ENCODE measurements at places on chromosomes 1 and 21.

DNA sequence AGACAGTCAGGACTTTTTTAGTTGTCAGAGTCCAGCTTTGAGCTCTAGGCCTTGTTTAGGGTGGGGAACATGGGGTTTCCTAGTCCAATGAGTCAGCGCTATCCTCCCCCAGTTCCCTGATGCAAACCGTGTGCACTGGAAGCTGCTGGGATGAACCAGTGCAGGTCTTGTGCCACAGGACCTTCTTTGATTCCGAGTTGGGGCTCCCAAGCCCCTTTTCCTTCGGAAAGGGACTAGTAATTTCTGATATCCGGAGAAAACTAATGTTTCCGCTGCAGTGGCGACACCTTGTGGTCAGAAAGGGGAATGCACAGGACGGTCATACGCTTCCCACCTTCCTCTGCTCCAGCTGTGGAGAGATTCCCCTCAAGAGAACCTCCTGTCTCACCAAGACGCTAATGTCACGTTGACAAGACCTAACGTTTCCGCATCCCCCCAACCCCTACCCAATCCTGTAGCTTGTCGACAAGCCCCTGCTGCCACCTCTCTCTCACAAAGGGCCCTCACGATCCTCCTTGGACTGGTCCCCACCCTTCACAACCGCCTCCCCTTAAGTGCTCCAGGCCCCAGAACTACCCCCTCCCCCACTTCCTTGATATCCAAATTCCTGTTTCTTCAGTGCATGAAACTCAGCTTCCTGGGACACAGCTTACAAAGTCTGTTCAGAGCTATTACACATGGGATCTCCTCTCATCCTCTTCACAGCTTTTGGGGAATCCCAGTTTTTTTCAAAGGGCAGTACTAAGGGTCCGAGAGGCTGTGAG lies 30.9 kb downstream of the GPA33 start:
- peak; percentile 77 for DNase-seq

DNA sequence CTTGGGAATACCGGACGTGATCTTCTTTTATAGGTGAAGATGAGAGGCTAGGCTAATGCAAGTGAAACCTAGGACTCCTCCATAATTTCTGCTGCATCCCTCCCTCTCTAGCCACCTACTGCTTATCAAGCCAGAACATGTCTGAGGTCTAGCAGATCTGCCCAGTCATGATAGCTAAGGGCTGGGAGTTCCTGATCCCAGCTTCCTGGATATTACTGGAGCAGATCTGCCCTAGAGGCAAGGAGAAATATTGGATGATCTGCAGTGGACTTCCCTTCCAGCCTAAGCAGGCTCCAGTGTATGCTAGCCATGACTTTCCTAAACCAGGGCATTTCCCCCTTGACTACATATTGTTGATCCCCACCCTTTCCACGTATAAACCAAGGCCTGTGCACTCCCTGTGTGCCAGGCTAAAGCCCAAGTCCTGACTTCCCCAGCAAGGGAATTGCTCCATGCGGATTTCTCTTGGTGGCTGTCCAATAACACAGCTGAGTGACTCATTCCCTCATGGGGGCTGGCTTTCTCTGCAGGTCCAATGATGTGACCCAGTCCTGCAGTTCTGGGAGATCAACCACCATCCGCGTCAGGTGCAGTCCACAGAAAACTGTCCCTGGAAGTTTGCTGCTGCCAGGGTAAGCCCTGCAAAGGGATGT lies 15.5 kb upstream of the SARS1 start:
- no peak for DNase-seq

- no peak for DNase-seq
Observed at GRCh38 chr1:48054232-48054631, 57.0 kb upstream of the TRABD2B start.

GRCh38 chr1:17200246-17200645 lies 4.7 kb upstream of the PADI1 start:
- no peak for DNase-seq

GRCh38 chr1:145695821-145696629 lies 11.1 kb downstream of the PDZK1 start:
- no peak for DNase-seq

DNA sequence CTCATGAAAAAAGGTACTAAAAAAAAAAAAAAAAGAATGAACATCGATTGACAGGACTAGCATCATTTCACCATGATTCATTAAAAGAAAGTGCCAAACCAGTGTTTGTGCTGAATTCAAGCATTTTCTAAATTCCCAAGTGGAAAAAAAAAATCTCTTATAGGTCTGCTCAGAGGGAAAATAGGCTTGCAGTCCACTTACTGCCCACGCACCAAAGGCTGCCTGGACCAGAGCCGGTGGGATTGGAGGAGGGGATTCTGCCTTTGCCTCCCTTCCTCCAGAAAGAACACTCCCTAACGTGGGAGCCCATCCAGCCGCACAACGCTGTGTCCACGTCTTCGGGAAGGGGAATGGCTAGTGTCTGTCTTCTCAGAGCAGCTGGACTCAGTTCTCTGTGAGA lies 5.5 kb upstream of the TRAPPC10 start:
- DNase-seq = no peak

DNA sequence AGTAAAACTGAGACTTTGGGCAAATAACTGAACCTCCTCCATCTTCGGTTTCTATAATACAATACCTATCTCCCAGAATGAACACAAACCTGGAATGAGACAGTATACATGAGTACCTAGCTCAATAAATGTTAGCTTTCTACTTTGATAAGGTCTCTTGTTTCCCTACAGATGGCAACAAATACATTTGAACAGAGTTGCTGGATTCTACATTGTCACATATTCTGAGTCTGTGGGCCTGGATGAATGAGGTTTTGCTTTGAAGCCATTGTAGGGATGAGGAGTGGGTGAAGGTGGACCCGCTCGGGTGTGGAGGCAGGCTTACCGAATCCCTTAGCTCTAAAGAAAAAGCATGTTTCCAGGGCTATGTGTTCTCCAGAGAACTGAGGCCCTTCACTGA lies 13.9 kb upstream of the FYB2 start:
- DNase-seq = no peak

- no peak for DNase-seq
Observed at GRCh38 chr1:163361123-163361934, 39.6 kb downstream of the NUF2 start.

GRCh38 chr1:58585581-58586151 lies 8.6 kb upstream of the TACSTD2 start:
- DNase-seq = no peak

DNA sequence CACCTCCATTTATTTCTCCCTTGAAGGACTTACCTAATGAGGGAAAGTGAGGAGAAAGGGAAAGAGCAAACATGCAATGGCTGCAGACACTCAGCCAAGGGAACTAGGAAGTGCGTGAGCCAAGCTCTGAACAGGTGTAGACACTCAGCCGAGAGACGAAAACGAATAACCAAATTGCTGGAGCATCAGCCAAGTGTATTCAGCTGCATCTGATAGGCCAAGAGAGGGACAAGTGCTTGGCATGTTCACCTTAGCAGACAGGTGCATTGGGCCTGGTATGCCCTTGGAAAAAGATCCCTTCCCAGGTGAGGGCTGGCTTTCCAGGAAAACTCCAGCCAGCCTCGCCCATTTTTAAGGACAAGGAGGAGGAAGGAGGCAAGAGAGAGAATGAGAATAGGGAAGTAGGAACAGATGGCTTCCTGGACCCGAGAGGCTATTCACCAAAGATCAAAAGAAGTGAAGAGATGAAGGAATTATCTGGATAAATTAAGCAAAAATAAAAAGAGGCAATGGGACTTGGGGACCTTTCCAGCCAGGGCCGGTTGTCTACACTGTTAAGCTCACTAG lies 184.7 kb downstream of the TOMM20 start:
- no peak for DNase-seq

GRCh38 chr1:18711536-18712251 lies 81.0 kb downstream of the PAX7 start:
- no peak for DNase-seq

DNA sequence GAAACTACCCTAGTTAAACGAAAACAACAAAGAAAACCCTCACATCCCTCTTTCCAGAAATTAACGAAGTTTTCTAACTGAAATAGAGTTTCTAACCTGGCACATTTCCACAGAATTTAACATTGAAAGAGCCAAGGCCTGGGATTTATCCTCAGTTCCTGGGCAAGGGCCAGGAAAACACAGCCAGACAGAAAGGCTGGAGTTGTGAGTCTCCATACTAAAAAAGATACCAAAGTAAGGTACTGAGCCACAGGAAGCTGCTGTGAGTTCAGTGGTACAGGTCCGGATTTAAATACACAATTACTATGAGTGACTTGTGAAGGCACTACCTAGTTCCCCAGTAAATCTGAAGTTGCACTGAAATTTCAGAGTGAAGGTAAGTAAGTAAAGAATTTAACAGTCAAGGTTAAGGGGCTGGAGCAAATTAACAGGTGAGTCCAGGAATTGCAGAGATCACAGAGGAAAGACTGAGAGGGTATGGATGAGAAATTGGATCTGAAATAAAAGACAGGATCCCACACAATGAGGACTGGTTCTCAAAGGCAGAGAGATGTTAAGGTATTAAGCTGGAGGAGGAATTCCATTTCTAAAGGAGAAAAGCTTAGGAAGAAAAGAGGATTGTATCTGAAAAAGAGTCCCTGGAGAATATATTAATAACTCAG lies 905 bp downstream of the LIX1L start:
- no peak for DNase-seq

GRCh38 chr1:94729267-94729666 lies 90.9 kb upstream of the SLC44A3 start:
- no peak for DNase-seq

DNA sequence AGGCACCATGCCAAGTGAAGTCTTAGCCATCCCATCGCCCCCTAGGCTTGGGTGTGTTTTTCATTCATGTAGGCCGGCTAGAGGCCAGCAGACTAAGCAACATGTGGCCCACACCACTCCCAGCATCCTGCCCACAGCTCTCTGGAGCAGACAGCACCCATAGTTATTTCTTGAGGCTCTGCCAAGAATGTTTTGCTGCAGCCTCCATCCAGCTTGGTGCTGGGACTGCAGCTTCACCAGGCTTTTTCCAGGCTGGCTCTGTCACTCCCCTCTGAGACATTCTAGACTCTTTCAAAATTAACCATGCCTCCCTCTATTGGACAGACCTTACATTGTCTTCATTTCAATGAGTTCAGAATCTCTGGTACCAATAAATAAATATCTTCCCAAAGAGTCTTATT lies 104.2 kb downstream of the DUSP10 start:
- DNase-seq = no peak

DNA sequence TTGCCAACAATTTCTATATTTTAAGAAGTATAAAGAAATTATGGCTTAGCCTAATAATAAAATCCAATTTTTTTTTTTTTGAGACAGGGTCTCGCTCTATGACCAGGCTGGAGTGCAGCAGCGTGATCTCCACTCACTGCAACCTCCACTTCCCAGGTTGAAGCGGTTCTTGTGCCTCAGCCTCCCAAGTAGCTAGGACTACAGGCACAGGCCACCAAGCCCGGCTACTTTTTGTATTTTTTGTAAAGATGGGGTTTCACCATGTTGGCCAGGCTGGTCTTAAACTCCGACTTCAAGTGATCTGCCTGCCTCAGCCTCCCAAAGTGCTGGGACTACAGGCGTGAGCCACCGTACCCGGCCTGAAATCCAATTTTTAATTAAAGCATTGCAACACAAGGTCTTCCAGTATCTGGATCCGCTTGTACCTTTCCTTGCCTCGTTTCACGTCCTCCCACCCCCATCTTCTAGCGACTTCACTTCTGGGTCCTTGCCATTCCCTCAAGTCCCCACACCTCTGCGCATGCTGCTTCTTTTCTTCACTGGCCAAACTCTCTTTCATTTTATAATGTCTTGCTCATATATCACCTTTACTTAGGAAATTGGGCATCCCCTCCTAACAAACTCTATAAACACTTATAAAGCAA lies 2.3 kb downstream of the FUBP1 start:
- no peak for DNase-seq

DNA sequence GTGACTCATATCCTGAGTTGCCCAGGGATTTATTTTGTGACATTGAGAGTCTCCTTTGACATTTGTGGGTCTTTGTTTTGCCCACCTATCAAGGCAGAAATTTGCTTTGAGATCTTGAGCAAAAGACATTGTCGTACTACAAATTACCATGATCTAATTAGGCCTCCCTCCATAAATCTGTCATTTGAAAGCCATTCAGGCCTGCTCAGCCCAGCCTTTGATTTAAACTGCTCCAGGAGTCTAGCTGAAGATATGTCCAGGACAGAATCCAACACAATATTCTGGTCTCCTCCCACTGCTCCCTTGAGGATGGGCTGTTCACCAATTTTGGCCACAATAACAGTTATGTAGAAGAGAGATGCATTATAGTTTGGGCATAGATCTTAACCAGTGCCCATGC lies 86.7 kb downstream of the PROX1 start:
- DNase-seq = no peak

GRCh38 chr1:161172776-161173376 lies 4.4 kb downstream of the B4GALT3 start:
- no peak for DNase-seq

DNA sequence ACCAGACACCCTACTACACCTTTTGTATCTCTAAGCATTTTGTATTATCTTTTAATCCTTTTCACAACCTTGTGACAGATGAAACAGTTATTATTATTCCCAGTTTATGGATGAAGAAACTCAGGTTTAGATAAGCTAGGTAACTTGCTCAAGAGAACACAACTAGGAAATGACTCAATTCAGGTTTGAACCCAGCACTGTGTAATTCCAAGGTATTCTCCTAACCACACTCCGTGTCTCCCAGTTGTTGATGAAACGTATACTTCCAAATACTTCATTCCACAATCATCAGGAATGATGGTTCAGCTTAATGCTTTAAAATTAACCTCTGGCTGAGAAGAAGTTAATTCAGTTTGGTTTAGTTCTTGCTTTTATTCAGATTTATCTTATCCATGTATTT lies 51.7 kb upstream of the MRPS6 start:
- DNase-seq = no peak

- DNase-seq = no peak
Observed at GRCh38 chr1:204925701-204926100, 55.0 kb downstream of the NFASC start.

- no peak for DNase-seq
Observed at GRCh38 chr21:32888971-32889370, 117.4 kb upstream of the PAXBP1 start.

- DNase-seq = no peak
Observed at GRCh38 chr1:234865171-234866006, 255.4 kb upstream of the IRF2BP2 start.

- DNase-seq = no peak
Observed at GRCh38 chr1:231103961-231104360, 57.9 kb upstream of the TRIM67 start.

- no peak for DNase-seq
Observed at GRCh38 chr1:29498126-29499103, 262.1 kb downstream of the PTPRU start.

- no peak for DNase-seq
Observed at GRCh38 chr1:227900571-227901051, 47.1 kb downstream of the WNT9A start.
